Activated CD4-positive, alpha-beta memory T cell treated with anti-CD3 and anti-CD28 coated beads, Interleukin-2, amount 10 ng/mL, durations not matched to agents 7 days and 5 days (primary cell): ENCODE measurements at places on chromosomes 16 and 17.

GRCh38 chr16:85171759-85172454, 59.6 kb upstream of the CIBAR2 start:
- no peak for DNase-seq

DNA sequence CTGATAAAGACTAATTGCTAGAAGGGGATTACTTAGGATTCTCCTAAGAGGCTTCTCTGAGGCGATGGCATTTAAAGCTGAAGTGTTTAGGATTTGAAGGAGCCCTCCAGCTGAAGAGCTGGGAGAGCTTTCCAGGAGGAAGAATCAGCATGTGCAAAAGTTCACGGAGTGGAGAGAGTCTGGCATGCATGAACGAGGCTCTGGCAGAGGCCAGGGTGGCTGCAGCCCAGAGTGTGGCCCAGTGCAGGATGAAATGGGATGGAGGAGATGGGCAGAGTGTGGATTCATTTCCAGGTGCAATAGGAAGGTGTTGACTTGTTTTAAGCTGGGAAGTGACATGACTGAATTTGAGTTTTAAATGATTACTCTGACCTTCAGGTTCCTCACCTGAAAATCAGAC, 249.0 kb upstream of the CCL2 start:
- no peak for DNase-seq

- no peak for DNase-seq
Measured at GRCh38 chr17:60539807-60540206, 13.8 kb upstream of the APPBP2 start.

DNA sequence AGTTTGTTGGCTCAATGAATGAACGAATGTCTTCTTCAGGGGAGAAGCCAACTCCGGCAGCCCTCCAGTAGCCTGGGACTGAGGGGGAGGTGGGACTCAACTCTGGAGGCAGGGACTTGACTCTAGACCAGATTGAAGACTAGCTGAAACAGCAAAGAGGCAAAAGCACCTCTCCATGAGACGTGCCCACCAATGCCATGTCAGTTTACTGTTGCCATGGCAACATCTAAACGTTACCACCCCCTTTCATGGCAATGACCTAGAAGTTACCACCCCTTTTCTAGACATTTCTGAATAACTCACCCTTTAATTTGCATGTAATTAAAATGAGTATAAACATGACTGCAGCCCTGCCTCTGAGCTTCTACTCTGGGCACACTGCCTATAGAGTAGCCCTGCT, 91.8 kb downstream of the ASIC2 start:
- no peak for DNase-seq

- no peak for DNase-seq
Measured at GRCh38 chr16:28534542-28535373, 4.0 kb downstream of the NUPR1 start.

DNA sequence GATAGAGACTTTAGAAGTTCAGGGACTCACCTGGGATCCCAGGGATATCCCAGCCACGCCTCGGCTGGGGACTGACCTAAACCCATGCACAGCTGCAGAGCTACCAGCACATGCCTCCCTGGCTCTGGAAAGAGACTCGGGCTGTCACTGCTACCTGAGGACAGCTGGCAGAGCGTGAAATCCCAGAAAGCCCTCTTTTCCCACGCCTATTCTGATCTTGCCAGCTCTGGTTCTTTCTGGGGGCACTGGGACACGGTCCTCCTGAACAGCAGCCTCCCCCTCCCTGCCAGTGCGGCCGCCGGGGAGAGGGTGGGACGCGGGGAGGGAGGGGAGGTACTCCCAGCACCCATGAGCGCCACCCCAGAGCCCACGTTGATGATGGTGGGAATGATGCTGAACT, 10.8 kb downstream of the P2RX5 start:
- DNase-seq: no peak

GRCh38 chr16:14071576-14072271, 605 bp downstream of the MRTFB start:
- no peak for DNase-seq

GRCh38 chr16:48103591-48103990, 52.2 kb downstream of the ABCC12 start:
- no peak for DNase-seq

- DNase-seq: no peak
Measured at GRCh38 chr16:84356591-84357116, 11.7 kb upstream of the ATP2C2 start.

DNA sequence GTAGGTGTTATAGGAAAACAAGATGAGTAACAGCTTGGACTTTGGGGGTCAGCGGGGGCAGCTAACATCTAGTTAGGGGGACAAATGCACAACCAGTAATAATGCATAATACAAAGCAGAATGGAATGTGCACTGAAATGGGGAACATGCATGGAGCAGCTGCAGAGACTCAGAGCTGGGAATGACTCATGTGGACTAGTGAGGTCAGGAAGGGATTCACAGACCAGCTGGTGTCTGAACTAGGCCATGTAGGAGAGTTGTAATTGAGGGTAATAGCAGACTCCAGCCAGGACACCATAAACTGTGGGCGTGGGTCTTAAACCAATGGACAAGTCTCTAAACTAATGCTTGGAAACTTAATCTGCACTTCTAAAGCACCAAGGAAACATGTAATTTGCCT, 176.8 kb upstream of the ASIC2 start:
- DNase-seq: no peak

- no peak for DNase-seq
Measured at GRCh38 chr17:48143629-48144028, 36.1 kb downstream of the SNX11 start.

- peak; percentile 25 for DNase-seq
Measured at GRCh38 chr16:47461598-47462266, 601 bp downstream of the PHKB start.

- peak; percentile 77 for DNase-seq
Measured at GRCh38 chr17:7136266-7136877, 21.8 kb upstream of the ASGR2 start.

- no peak for DNase-seq
Measured at GRCh38 chr17:58837699-58838098, 82.0 kb downstream of the PPM1E start.

- DNase-seq: peak; percentile 48
Measured at GRCh38 chr17:17824119-17824782, 12.5 kb downstream of the SREBF1 start.

DNA sequence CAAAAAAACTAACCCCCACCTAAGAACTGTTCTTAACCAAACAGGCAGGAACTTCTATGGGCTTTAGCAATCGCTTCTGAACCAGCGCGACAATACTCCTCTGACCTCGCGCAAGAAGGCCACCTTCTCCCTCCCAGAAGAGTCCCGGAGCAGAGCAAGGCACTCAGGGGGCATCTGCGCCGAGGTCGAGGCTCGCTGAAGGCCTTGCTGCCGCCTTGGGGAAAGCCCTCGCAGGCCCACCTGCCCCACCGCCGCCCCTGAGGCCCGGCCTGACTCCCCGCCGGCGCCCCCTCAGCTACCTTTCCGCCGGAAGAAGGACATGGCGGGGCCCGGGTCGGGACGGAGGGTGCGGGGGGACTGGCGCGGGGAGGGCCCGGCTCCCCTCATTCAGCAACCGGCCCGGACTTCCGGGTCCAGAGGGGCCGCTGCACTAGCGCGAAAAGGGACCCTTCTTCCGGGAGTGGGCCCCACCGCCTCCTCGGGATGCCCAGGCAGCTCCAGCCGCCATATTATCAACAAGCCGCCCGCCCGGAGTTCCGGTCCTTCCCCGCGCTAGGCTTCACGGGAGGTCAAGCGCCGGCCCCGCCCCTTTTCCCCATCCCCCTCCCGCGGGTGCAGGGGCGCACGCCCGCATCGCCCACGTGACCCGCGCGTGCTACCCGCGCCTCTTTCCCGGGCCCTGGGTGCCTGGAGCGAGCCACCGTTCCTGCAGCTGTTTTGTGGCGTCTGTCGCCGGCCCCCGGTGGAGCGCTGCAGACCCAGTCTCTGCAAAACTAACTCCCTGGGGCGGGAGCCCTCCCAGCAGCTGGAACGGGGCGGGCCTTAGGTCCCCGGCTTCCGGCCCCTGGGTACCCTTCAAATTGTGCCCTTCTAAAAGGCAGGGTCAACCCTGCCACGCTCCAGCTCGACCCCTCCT, at the start of gene AKAP10:
Gene AKAP10 (minus strand): TSS at position 536 of the 916 bp plus-strand sequence. CDS start 149 bp downstream, at position 387.
- DNase-seq: peak; percentile 95

DNA sequence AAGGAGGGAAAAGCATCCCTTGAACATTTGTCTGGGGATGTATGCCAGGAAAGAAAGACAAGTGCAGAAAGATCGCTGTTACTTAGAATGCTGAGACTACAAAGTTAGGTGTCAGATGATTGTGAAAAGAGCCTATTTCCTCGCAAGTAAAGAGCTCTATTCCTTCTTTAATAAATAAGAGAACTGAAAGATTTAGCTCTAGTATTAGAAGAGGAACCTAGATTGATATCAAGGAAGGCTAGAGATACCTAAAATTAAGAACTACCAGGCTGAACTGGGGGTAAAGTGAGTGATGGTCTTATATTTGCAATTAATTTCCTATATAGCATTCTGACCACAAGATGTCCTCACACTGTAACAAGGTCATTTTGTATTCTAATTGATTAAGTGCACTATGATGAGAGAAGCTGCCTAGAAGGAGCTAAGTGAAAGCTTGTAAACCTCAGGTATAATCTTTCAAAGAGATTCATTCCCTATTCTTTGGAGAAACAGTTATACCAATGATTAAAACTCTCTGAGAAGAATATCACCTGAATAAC, 62.3 kb downstream of the SSH2 start:
- DNase-seq: no peak

GRCh38 chr17:9115214-9116191, 94.2 kb downstream of the NTN1 start:
- peak; percentile 34 for DNase-seq

DNA sequence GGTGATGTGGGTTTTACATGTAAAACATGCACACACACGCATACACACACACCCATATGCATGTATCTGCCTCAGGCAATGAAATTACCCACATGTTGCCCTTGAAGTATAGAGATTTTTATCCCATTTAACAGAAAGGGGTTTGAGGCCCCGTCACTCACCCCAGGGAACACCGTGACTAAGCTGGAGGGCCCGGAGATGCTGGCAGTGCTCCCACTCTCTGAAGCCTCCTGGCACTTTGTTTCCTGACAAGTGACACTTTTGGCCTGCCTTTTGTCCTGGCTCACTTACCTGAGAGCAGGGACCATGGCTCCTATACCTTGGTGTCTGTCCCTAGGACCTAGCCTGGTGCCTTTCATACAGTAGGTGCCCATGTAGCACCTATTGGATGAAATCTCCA, 50.0 kb upstream of the TNRC6C start:
- no peak for DNase-seq

DNA sequence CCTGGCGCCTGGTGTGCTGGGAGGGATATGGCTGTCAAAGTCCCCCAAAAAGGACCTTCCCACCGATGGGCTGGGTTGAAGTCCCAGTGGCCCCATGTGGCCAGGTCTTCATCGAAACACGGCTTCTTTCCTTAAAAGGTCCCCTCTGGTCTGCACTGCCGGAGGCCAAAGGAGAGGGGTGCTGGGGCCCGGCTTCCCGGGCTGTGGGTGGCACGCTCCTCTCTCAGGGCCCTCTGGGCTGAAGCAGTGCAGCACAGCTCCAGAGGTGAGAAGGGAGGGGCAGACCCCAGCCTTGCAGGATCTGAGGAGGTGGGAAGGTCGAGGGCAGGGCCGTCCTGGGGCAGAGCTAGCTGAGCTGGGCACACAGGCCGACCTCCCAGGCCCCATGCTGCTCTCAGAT, 6.7 kb downstream of the NPTX1 start:
- DNase-seq: no peak

- peak; percentile 91 for DNase-seq
Measured at GRCh38 chr16:57592591-57593003, 35.8 kb upstream of the ADGRG1 start.

DNA sequence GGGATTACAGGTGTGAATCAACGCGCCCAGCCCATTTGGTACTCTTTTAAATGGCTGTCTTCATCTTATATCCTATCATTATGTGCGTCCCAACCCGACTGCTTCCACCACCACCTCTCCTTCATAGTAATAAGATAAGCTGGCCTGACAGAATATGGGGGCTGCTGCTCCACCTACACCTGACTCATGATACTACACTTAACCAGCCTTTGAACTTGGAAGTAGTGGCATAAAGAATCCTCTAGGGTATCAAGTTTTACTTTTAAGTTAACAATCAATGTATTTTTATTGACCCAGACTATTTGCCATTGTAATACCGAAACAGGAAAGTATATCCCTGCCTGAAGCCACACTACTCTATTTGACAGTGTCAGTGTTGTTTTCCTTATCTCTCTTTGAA, 18.8 kb downstream of the PDZD9 start:
- no peak for DNase-seq

GRCh38 chr17:1110862-1111598, 68.8 kb downstream of the ABR start:
- no peak for DNase-seq

- DNase-seq: no peak
Measured at GRCh38 chr16:68960910-68961309, 117.6 kb downstream of the TANGO6 start.

GRCh38 chr17:32259586-32259985, 6.0 kb upstream of the RHBDL3 start:
- DNase-seq: no peak

- DNase-seq: no peak
Measured at GRCh38 chr16:55016515-55016914, 85.8 kb downstream of the IRX5 start.

DNA sequence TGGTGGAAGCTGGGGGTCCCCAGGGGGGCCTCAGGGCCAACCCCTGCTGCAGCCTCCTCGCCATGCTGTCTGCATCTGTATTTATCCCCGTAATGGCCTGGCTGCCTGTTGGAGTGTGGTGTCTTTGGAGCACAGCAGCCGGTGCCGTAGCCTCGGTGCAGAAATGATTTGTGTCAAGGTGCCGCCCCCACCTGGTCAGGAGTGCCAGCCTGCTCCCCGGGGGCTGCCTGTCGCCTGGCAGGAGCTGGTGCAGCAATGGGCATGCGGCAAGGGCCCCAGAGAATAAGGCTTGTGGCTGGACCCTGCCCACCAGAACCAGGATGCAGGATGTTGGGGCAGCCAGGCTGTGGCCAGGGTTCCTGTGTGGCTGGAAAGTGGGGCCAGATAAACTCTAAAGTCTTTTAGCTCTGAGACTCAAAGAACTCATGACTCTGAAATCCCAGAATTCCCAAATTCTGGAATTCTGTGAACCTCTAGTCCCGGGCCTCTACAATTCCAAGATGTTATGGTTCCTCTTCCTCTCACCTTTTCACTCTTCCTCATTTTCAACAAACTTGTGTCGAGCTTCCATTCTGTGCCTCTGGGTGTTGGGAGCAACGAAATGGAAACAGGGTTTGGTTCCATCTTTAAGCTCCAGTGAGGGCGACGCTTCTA, 5.9 kb downstream of the CPNE2 start:
- DNase-seq: no peak
